Aorta (tissue), 5 donors: ENCODE measurements at places on chromosomes 16 and 17. TPM values are rescaled to one million over a fixed set of nuclear protein-coding genes. Genes with fewer than 3 reads are reported as not detected.

TBC1D3 gene
- polyA plus RNA-seq: not detected

EIF3CL gene
- polyA plus RNA-seq: 41.6 TPM

CDRT15 gene
- not detected for polyA plus RNA-seq

GRCh38 chr17:74241431-74241830 lies 28.1 kb downstream of the TTYH2 start:
- DNase-seq: peak; percentile 79

DNA sequence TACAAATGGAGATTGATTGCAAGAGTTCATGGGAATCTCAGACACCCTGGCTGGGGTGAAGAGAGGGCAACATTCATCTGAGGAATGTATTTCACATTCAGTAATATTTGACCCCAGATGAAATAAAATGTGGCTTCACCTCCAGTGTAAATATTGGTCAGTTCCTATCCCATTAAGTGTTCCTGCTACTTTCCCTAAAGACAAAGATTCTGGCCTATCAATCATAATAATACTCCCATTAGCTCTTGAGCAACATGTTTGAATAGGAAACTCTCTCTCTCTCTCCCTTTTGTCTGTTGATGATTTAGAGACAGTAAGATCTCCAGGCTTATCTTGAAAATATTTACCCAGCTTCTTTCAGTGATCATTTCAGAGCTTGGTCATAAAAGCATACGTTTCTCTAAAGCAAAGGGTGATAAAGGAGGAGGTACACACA lies 70.1 kb downstream of the KCNJ2 start:
- DNase-seq: no peak

GRCh38 chr16:35734728-35735402 lies 2275.5 kb downstream of the TP53TG3F start:
- DNase-seq: no peak

DNA sequence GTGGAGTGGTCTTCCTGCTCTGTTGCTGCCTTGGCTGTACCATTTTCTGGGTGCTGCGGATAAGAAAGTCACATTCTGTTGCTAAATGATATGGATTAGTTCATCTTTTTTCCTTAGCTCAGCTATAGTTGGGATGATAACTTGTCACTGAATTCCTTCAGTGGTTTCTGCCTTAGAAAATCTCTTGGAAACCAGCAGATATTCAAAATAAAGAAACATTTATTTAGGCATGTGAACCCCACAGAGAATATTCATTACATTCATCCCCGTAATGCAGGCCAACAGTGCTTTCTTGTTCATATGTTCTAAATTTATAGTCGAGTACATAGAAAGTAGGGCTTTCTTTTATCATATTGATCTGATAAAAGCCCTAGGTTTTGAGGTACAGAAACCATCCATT lies 151.3 kb downstream of the CYB561 start:
- no peak for DNase-seq

DNA sequence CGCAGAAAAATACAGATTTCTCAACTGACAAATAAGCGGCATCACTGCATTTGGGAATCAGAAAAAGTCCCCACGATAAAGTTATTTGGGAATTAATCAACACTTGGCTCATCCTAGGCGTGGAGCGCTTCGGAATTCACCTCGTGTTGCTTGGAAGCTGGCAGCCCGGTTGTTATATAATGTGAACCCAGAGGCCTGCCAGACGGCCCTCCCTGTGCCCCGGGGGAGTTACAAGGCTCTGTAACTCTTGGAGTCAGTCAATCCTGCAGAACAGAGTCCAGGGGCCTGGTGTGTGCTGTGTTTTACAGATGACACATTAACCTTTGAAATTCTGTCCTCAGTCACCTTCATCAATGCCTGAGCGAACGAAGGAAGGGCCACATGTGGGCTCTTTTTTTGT lies 111.1 kb downstream of the PITPNC1 start:
- DNase-seq: no peak

GRCh38 chr16:89384282-89384681 lies 106.1 kb downstream of the ANKRD11 start:
- DNase-seq: no peak

DNA sequence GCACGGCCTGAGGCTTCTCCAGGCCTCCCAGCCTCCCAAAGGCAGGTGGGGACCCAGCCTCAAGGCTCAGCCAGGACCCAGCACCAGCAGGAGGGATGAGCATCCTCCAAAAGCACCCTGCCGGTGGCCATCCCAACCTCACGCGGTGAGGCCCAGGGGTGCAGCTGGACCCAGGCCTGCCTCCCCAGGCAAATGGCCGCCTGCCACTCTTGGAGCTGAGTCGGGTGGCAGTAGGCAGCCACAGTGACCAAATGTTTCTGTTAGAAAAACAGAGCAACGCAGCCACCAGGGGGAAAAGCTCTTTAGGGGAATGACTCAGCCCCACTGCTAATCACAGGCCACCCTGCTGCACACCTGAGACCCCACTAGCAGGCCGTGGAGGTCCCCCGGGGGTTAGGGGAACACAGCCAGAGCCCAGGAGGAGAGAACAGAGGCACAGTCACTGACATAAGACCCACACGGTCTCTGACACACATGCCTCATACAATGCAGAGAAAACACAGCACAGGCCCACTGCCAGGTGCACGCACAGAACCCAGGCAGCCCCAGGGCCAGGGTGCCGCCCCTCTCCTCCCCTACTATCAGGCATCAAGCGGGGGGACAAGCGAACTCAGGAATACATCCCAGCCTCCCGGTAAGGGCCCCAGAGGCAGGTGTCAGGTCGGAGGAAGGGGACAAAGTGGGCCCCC lies 12.4 kb downstream of the BCAR1 start:
- DNase-seq: peak; percentile 89

DNA sequence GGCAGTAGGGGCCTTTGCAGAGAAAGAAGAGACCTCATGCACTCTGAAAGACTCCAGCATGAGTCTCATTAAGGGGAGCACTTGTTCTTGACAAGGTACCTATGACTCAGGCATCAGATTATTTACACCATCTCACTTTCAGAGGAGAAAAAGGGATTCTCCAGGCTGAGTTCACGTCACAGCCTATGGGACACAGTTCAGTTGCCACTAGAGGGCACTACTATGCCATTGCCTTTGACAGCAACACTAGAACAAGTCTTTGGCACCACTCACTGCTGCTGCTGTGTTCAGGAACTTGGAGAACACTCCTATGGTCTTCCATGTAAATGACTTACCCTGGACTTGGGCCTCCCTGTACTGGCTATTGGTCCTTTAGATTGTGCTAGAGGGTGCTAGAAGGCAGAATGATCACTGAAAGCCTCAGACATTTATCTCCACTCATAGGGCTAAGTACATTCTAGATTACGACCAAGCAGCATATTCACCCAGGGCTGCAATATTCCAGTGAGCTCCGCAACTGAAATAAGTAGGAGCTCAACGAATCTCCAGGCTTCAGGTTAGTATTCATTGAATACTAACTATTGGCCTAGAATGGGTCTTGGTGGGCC lies 225.1 kb upstream of the CA10 start:
- no peak for DNase-seq

DNA sequence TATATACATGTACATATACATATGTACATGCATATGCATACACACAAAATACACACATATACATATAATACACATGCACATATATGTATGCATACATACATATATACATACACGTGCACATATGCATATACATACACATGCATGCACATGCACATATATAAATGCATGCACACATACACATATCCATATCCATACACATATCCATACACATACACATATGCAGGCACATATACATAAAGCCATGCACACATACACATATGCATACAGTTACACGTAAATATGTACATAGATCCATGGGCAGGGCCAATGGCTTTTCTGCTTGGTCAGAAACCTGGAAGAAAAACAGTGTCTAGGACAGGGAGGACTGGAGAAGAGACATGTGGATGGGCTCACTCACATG lies 23.9 kb upstream of the USP10 start:
- DNase-seq: no peak

DNA sequence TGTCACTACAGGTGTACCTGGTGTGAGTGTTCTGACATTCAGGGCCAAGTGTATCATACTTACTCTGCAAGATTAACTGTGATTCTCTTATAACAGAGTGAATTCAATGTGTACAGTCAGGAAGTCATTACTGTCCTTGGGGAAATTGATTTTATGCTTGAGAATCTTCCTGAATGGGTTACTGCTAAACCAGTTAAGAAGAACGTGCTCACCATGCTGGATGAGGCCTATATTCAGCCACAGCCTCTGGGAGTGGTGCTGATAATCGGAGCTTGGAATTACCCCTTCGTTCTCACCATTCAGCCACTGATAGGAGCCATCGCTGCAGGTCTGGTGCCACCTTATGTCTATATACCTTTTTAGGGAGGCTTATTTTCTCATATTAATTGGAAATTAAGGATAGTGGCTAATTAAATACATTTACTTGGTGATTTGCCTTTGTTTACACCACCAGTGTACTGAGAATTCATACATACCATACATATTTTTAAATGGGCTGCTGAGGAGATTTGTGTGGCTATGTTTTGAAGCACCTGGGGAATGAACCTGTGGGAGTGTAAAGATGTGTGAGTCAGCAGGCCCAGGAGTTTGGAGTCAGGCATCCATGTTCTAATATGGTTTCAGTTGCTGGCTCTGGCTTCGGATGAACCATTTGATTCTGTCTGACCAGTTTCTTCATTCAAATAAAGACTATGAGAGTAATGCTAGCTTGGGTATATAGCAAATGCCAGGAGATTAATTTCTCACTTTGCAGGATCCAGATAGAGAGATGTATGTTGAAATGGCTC lies 3.1 kb downstream of the ALDH3A2 start:
- no peak for DNase-seq

DNA sequence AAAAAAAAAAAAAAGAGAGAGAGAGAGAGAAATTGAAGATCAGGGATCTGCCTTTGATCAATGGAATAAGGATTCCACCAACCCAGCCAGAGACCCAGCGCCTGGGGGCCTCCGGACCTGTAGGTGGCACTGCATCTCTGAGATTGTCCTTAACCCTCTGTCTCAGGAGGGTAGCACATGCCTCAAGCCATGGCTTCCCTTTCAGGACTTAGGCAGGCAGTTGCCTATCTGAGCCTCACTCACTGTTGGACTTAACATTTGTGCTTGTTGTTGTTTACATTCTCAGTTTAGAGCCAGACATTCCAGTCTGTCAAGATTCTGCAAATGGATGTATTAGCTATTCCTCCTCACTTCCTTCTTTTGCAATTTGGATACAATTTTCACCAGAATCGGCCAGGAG lies 5.1 kb upstream of the SCNN1B start:
- DNase-seq: no peak

DNA sequence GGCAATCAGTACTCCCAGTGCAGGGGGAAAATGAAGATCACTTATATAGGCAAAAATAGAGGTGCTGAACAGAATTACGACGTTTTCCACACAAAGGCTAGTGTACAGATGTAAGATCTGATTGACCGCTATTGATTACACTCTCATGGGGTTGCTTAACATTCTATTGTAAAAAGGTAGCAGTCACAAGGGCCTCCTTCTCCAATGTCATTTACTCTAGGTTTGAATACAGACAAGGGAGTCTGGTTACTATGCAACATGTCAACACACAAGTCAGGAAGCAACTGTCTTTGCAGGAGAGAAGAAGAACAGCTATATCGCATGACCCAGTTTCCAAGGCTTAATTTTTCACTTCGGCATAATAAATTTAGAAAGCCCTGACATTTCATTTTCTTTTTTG lies 7.9 kb downstream of the KRT37 start:
- no peak for DNase-seq

GRCh38 chr17:71846561-71847110 lies 274.2 kb upstream of the SOX9 start:
- DNase-seq: no peak

DNA sequence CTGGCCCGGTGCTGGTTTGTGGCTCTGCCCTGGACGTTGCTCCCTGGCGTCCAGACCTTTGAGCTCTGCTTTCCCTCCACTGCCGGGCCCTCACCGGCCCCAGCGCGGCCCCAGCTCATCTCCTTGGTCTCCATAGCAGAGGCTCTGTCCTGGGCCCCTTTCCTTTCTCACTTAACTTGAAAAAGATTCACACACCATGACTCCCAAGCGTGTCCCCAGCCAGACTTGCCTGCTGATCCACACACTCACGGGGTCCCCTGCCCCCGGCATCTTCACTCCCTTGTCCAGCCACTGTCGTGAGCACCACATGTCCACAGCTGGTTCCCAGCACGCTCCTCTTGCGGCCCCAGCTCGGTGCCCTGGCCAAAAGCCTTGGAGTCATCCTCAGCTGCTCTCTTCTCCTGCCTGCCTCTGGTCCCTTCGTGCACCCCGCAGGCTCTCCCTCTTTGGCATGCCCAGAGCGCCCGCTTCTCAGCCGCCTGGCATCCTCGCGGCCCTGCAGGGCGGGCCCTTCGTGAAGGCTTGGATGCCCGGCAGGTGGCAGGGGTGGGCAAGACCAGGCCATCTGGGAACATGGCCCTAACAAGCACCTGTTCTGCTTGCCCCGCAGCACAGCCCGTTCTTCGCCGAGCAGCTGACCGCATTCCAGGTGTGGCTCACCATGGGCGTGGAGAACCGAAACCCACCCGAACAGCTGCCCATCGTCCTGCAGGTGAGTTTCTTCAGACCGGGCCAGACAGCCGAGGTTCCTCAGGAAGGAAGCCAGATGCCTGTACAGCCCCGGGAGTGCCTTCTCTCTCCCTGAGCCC lies 145.6 kb upstream of the CHMP6 start:
- no peak for DNase-seq
